Esophagus squamous epithelium (tissue), 5 donors: ENCODE measurements at places on chromosomes 6 and 20.

- DNase-seq: no peak
These were observed 14.1 kb upstream of the PPARD start for GRCh38 chr6:35328108-35328723.

DNA sequence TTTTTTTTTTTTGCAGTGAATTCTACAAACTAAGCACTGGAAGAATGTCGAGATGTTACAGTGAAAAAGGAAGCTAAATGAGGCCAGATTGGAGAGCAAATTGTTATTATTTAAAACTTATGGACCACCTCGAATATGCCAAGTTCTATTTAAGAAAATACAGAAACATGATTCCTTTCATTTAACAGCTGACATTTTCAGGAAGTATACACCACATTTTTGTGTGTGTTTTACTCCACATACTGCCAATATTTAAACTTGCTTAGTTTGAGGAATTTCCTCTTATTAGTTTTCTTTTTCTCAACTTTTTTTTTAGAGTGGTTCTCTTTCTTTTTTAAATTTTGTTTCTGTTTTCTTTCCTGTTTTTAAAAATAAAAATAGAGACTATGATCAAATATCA, 37.0 kb upstream of the GCLC start:
- DNase-seq: no peak

DNA sequence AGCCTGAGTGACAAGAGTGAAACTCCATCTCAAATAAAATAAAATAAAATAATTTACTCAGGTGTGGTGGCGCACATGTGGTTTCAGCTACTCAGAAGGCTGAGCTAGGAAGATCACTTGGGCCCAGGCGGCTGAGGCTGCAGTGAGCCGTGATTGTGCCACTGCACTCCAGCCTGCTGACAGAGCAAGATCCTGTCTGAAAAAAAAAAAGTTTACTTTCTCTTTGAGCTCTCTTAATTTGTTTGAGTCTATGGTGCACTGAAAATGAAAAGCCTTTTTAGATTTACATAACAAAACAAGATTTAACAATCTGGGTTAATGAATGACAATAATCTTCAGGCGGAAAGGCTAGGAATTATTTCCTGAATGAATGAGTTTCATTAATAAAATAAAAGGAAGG, 23.3 kb upstream of the NHSL1 start:
- no peak for DNase-seq

- DNase-seq: no peak
These were observed 131.3 kb upstream of the B3GAT2 start for GRCh38 chr6:71088166-71088565.

GRCh38 chr6:30686009-30686907, at the start of gene PPP1R18:
TSS of gene PPP1R18 (minus strand) at chr6:30686645. CDS start at chr6:30686018, 627 bp downstream.
- peak; percentile 45 for DNase-seq

DNA sequence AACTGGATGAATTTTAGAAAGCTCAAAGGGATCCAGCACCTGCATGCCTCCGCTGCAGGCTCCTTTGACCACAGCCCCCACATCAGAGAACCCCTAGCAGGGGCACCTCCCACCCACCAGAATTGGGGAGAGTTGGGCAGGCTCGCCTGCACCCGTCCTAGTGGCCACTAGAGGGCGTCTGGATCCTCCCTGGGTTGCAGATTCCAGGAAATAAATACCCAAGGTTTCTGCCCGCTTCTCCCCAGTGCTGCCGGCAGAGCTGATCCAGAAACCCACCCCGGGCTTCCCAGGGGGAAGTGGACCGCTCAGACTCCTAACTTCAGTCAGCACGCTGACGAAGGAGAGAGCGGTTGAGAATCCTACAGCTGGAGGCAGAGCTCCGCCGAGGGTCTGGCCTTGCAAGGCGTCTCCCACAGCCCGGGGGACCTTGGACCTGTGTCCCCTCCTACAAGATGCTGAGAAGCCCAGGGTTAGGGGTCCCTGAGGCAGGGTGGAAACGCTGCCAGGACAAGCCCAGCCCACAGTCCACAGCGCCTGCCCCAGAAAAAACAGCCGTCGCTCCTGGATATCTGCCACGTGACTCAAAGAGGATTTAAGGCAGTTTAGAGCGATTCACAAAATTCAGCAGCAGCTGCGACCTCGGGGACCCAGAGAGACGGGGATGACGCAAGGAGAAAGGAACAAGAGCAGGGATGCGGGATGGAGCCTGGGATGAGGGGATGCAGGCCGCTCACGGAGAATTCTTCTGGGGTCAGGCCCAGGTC, 32.6 kb upstream of the PHACTR3 start:
- no peak for DNase-seq

DNA sequence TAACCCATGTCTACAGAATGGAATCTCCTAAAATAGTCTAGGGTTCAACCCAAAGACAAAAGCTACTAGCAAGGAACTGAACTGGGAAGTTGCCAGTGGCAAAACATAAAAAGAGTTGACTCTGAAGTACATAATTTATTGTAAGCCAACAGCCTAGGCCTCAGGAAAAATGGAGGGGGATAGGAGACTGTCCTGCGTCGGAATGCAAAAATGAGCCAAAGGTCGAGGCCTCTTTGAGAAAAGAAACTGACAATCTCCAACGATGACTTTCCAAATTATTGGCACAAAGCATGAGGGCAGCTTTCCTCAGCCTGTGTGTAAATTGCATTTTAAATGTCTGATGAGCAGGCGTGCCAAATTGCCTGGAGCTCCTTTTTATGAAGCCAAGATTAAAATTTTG, 2.1 kb downstream of the COL12A1 start:
- DNase-seq: no peak

GRCh38 chr6:118372413-118372812, 175.7 kb upstream of the PLN start:
- DNase-seq: no peak

DNA sequence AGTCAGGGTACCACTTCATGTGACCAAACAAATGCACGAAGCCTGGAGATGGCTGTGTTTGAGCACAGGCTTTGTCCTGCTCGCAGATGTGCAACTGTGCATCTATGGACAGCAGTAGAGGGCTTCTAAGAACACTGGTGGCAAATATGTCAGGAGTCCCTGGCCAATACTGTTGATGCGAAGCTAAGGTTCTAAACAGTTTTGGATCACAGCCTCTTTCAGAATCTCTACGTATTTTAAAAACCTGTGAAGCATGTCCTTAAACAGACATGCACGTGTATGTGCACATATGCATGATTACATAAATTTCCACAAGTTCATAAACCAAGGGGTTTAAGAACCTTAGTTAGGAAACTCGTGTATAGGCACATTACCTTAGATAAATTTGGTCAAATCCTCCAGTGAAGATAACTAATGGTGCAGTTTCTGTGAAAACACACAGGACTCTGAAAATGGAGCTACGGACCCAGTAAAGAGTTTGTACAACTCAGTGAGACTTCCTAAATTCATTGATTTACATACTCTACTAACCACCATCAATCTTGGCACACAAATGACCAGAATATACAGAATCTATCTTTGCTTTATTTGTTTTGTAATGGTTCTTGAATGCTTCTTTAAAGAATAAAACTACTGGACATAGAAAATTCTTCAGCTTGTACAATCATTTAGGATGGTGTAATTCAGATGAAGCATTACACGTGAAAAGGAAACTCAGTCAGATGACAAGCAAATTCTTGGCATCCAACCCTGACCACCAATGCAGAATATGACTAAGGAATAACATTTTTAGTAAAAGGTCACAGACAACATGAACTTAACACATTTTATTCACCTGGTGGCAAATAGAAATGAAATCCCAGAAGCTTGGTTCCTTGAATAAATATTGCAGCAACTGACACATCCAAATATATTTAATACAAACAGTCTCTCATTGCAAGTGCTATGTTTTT, 27.4 kb downstream of the KCNQ5 start:
- no peak for DNase-seq

DNA sequence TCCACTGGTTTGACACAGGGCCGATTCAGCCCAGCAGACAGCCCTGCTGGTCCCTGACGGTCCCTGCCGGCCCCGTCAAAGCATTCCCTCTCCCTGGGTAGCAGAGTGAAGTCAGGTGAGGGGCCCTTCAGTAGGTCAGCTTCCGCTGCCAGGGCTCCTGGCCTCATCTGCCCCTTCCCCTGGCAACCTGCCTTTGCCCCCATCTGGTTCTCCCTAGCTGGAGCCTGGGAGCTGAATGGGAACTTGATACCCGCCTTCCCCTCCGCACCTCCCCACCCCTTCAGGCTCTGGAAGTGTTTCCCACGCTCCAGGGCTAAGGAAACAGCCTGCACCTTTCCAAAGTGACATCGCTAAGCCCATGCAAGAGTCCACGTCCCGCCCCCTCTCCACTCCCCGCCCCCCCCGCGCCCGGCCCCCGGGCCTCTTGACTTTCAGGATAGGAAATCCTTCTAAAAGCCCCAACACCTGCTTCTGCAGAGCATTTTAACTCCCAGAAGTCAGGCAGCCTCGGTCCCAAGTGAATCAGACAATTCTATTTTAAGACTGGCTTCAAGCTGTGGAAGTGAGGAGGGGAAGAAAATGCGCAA, 53.3 kb downstream of the ISM1 start:
- no peak for DNase-seq

DNA sequence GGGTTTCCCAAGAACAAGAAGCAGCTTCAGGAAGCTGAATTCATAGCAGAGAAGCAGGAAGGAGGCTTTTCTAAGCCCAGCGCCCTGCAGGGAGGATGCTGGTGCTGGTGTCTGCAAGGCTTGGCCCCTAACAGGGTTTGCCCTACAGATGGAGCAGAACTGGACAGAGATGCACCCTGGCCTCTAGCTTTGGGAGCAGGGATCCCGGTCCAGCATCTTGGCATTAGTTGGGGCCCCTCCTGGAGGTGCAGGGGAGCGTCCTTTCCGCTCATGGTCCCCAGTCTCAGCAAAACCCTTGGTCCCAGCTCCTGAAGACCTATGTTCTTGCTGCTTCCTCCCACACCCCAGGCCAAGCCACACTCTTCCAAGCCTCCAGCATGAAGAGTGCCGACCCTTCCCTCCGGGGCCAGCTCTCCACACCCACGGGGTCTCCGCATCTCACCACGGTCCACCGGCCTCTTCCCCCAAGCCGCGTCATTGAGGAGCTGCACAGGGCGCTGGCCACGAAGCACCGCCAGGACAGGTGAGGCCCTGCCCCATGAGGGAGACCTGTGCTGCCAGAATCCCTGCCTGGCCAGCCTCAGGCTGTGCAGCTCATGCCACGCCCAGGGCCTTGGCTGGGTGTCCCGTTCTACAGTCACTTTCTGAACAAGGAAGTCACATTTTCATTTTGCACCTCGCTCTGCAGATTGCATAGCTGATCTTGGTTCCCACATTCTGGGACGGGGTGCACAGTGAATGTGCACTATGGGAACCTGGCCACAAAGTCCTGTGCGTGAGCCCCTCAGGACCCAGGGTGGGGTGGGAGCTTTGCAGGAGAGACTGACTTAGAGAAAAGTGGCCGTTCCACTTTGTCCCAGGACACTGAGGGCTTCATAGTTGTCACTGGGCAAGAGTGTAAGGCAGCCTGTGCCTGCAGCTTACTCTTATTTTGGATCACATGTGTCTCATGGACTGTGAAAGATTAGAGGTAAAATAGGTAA, 160.2 kb downstream of the SYCP2 start:
- DNase-seq: no peak

DNA sequence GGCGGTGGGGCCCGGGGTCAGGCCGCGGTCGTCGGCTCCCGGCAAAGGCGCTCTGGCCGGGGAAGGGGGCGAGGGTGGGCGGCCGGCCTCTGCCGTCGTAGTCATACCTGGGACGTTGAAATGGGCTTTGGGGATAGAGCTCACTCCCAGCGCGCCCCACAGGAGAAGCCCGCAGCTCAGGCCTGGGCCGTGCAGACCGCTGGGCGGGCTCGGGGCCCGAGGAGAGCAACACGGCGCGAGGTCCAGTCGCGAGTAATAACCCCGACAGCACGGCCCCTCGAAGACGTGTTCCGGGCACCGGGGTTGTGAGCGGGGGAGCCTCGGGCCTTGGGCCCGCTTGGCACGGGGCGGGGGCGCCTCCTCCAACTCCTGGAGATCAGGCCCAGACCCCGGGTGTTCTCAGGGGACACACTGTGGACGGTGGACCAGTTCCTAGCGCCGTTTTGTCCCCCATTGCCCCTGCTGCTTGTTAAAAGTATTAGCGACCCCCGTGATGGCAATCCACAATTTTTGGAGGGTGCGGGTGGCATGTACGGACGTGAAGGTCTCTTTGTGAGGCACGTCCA, 10.9 kb downstream of the FOXC1 start:
- no peak for DNase-seq

DNA sequence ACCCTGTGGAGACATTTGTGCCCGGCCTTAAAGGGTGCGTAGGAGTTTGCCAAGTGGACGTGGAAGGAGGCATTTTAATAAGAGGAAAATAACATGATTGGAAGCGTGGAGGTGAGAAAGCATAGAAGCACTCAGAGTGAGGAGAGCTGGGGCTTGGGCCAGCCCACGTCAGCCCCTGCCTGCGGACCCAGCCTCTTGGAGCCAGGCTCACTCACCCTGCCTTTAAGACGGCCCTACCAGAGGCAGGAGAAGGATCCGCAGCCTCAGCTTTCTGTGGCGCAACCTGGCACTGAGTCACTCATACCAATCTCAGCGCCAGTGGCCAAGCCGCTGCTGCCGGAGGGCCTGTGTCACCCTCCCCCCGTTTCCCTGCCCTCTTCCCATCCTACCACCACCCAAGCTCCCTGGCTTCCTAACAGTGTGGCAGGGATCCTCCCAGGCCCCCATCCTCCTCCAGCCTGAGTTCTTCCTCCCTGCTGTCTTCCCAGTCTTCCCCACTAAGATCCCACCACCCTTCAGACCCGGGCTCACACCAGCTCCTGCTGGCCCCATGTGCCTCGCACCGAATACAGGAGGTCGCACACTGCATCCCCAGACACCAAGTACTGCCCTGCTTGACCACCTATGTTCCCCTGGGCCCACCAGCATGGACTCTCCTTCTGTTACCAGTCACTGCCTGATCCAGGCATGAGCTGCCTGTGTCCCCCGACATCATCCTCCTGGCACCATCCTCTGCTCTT, 285.2 kb downstream of the UST start:
- DNase-seq: no peak

DNA sequence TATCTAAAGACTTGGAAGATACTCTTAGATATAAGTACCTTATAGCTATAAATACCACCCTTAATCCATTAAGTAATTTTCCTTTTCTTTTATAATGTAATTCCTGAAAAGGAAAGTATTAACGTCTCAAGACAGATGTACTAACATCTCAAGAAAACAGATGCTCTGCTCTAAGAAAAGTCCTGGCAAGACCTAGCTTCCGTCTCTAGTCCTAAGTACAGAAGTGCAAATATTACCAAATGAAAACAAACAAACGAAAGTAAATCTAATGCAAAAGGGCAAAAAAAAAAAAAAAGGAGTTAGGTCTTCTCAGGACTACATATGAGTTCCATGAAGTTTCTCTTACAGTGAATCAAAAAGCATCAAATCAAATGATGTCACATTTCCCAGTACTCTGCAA, 106.8 kb upstream of the PDE10A start:
- no peak for DNase-seq
